Activated CD4-positive, CD25-positive, alpha-beta regulatory T cell treated with anti-CD3 and anti-CD28 coated beads, Interleukin-2, amount 50 U/mL, for 72 hours (primary cell): ENCODE measurements at places on chromosomes 3 and 15.

DNA sequence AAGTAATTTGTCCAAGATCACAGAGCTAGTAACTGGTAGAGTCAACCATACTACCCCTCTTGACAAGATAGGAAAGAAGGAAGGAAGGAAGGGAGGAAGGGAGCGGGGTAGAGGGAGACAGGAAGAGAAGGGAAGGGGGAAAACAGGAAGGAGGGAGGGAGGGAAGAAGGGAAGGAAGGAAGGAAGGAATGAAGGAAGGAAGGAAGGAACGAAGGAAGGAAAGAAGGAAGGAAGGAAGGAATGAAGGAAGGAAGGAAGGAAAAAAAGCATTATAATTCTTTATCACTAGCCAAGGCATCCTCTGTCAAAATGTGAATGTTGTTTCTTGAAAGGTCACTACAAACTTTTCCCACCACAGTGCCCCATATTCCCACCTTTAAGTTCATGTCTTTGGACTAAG, 223.6 kb downstream of the SHQ1 start:
- DNase-seq, result no peak

- no peak for DNase-seq
Observed at GRCh38 chr15:100259266-100259665, 82.5 kb downstream of the ADAMTS17 start.

GRCh38 chr3:9007213-9007612, 43.9 kb upstream of the RAD18 start:
- no peak for DNase-seq

- DNase-seq, result no peak
Observed at GRCh38 chr3:144852999-144853398, 881.4 kb downstream of the DIPK2A start.

GRCh38 chr3:151864423-151865101, 8.9 kb upstream of the SUCNR1 start:
- DNase-seq, result no peak

- DNase-seq, result no peak
Observed at GRCh38 chr3:31227131-31227562, 305.6 kb upstream of the STT3B start.

GRCh38 chr3:177080122-177080521, 117.2 kb downstream of the TBL1XR1 start:
- DNase-seq, result no peak

- no peak for DNase-seq
Observed at GRCh38 chr15:100842756-100843730, 36.6 kb upstream of the ALDH1A3 start.

- DNase-seq, result no peak
Observed at GRCh38 chr3:99506-99905, 97.1 kb upstream of the CHL1 start.

GRCh38 chr15:52499506-52499905, 29.2 kb downstream of the MYO5A start:
- DNase-seq, result no peak

DNA sequence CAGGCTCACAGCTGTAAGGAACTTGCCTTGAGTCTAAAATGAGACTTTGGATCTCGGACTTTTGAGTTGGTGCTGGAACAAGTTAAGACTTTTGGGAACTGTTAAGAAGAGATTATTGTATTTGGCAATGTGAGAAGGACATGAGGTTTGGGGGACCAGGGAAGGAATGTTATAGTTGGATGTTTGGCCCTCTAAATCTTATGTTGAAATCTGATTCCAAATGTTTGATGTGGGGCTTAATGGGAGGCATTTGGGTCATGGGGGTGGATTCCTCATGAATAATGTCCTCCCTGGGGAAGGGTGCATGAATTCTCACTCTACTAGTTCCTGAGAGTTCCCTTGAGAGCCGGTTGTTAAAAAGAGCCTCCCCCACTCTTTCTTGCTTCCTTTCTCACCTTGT, 18.5 kb upstream of the CHCHD6 start:
- no peak for DNase-seq

- DNase-seq, result no peak
Observed at GRCh38 chr3:9291821-9292410, 42.5 kb upstream of the SRGAP3 start.

GRCh38 chr3:196883361-196883760, 15.6 kb downstream of the SENP5 start:
- no peak for DNase-seq

- no peak for DNase-seq
Observed at GRCh38 chr3:43005981-43006380, 26.9 kb downstream of the GASK1A start.

DNA sequence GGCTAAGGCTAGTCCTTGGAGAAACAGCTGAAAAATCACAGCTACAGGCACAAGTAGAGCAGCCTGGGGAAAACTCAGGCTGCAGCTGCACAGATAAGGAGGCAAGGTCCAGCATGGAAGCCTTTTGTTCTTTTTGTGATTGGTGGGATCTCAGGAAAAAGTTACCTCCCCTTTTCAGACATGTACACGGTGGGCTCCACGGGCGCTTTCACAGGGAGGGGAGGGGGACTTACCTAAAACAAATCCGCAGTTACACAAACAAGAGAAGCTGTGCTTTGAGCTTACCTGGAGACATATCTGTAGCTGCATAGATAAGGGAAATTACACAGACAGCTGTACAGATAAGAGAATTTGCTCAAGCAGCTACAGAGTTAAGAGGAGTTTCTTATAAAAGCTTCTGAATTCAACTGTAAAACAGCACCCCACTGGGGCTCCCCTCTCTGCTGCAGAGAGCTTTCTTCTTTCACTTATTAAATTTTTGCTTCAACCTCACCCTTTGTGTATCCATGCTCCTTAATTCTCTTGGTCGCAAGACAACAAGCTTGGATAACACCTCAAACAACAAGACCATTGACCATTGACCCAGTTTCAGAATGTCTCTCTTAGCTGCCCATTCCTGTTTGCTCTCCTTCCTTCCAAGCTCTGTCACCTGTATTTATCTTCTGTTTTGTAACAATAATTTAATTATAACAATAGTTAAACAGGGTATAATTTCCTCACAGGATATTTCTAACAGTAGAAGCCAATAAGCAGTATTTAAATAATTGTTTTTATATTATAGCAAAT, 10.9 kb upstream of the CD200 start:
- no peak for DNase-seq

- DNase-seq, result no peak
Observed at GRCh38 chr3:197465197-197465995, 90.4 kb downstream of the BDH1 start.

GRCh38 chr3:16181361-16181760, 6.9 kb downstream of the GALNT15 start:
- DNase-seq, result no peak

DNA sequence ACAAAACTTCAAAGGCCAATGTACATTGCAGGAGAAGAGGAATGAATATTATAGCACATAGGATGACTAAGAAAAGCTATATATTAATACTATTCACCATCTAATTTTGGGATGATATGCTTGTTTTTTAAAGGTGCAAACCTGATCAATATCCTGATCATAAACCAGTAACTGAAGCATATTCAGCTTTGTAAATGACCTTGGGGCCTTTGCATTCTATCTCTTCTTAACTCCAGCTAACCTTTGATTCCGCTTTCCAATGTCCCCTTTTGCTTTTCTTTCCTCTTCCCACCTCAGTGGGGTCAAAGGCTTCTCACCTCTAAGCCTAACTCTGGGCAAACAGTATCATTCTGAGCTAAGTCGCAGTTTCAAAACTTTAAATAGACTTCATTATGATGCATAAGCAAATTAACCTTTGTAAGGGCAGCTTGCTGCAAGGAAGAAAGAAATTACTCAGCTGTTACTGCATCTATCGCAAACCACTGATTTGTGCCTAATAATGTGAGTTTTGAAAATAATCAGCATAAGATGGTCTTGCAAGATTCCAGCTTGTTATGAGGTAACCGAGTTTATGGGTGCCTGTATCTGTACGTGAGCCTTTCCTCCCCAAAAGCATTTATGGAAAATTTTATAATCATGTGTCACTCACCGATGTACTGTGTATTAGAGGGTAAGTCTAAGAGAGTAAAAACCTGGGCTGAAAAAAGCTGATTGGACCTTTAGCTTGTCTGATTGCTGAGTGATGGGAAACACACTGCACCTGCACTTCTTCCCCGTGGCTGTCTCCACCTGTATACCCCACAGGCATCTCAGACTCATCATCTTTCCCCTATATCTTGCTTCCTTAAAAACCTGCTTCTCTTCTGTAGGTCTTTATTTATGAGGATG, 116.8 kb downstream of the TPRG1 start:
- DNase-seq, result no peak

- no peak for DNase-seq
Observed at GRCh38 chr3:51873253-51873766, 2.1 kb downstream of the IQCF5 start.

- no peak for DNase-seq
Observed at GRCh38 chr15:27094235-27094634, 123.3 kb downstream of the GABRG3 start.

DNA sequence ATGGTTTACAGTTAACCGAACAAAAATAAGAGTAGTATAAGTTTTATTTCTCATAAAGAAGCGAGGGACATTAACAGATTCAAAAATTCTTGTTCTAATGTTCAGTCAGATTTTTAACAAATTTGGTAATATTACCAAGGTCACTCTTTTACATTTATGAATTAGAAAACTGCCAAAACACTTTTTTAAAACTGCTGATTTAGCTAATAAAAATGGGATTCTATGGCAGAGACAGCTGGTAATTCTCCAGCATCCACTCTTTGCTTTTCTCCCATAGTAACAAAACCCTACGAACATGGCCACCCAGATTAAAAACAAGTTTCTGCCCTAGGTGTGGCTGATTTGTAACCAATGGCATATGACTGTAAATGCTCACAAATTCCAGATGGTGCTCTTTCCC, 71.2 kb downstream of the GPR160 start:
- DNase-seq, result no peak
